ENCODE measurements at places on chromosomes 11 and 22.

GRCh38 chr11:134981835-134982234 lies 569.8 kb upstream of the B3GAT1 start:
- DNase-seq, result no peak

DNA sequence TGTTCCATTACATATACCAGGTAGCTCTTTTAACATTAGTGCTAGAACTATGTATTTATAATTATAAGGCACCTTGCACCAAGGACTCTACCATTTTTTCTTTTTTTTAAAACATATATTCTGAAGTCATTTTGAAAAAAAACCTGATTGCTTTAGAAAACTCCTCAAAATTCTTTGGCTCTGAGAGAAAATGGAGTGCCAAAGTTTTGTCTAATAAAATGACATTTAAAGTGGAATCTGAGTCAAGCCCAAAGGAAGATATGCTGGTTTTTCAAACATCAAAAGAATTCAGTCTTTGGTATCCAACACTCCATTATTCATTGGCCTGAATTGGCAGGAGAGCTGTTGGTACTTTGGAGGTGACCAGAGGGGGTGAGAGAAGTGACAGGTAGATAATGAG lies 116.5 kb downstream of the ME3 start:
- DNase-seq, result peak; percentile 19

- no peak for DNase-seq
These were observed 279.1 kb downstream of the BRD1 start for GRCh38 chr22:49548356-49549202.

- DNase-seq, result no peak
These were observed 312.5 kb upstream of the ANO3 start for GRCh38 chr11:26019386-26019785.

GRCh38 chr11:75433443-75433842 lies 440 bp upstream of the KLHL35 start:
- no peak for DNase-seq

GRCh38 chr22:49417326-49417725 lies 410.3 kb downstream of the BRD1 start:
- DNase-seq, result no peak

DNA sequence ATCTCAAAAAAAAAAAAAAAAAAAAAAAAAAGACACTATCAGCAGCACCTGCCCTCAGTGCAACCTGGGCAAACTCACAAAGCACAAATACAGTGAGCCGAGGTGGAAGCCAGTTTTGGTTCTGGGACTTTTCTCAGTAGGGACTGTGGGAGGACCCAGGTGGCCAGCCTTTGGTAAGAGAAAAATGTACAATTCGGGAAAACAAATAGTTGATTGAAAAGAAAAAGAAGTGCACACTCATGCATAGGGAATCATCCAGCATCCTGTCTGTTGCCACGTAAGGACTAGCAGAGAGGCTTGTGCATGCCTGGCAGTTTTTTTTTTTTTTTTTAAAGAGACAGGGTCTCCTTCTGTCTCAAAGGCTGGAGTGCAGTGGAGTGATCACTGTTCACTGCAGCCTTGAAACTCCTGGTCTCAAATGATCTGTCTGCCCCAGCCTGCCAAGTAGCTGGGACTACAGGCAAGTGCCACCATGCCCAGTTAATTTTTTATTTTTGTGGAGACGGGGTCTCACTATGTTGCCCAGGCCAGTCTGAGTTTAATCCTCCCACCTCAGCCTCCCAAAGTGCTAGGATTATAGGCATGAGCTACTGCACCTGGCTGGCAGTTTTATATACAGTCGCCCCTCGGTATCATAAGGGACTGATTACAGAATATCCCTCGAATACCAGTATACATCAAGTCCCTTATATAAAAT lies 36.7 kb downstream of the TPST2 start:
- DNase-seq, result peak; percentile 94

Measured in EH (cell line).